Right ventricle myocardium superior (tissue), 1 donor: ENCODE measurements at places on chromosomes 6 and 20.

- DNase-seq, result no peak
Measured at GRCh38 chr20:20353576-20353975, 14.3 kb upstream of the INSM1 start.

DNA sequence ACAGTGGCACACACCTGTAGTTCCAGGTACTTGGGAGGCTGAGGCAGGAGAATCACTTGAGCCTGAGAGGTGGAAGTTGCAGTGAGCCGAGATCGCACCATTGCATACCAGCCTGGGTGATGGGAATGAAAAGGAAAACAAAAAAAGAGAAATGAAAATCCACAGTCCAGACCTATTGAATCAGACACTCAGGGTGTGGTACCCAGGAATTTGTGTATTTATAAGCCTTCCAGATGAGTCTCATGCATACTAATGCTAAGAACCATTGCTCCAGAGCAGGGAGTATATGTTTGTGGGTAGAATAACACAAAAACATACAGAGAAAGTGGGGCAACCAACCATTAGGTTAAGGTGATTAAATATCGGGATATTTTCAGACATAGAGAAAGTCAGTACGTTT, 36.1 kb upstream of the PLCB4 start:
- DNase-seq, result no peak

DNA sequence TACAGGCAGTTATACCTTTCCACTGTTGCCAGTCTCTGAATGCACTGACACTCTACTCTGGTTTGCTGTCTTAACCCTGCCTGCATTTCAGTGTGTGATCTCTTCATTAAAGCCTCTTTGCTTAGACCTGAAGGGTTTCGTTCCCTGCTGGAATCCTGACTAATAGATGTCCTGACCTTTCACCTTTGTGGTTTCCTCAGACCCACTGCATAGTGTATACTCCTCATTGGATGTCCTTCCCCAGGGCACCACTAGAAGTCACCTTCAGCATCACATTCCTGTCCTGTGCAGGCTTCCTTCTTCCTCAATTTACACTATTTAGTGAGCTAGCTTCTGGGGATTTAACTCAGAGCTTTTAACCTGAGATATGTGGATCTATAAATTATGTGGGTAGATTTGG, 120.6 kb downstream of the RCAN2 start:
- DNase-seq, result no peak

DNA sequence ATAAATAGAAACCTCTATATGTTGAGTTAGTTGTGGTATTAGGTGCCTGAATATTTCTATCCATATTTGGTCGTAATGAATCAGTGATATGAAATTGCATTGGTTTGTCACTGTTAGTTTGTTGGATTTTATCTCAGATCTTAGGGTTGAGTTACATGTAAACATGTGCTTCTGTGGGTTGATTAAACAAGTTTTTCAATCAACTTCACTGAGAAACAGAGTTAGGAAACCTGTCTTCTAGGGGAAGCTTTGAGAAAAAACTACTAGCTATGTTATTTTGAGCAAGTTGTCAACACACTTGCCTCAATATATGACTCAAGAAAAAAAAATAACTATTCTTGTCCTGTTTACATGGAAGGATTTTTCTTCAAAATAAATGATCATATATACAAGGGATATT, 14.8 kb upstream of the ADGB start:
- DNase-seq, result no peak

- no peak for DNase-seq
Measured at GRCh38 chr20:39298571-39299506, 336.7 kb downstream of the DHX35 start.

- no peak for DNase-seq
Measured at GRCh38 chr20:60000271-60001042, 42.2 kb downstream of the CDH26 start.

- DNase-seq, result no peak
Measured at GRCh38 chr6:161162722-161163121, 111.1 kb downstream of the AGPAT4 start.

GRCh38 chr6:71393471-71393870, 104.9 kb downstream of the OGFRL1 start:
- DNase-seq, result no peak

DNA sequence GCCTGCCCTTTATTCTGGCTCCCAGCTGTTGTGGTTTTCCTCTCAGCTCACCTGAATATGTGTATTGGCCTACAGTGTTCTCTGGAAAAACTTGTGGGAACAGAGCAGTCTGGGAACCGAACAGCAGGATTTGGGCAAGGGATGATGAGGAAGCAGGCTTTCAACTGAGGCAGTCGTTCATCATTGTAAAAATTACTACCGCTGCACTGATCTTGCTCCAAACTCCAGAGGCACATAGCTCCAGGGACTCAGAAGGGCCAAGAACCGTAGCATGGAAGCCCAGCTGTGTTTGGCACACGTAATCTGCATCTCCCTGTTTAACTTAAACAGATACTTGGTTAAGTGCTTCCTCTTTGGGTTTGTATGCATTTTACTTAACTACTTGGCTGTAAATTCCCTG, 48.3 kb upstream of the EEF1A1 start:
- no peak for DNase-seq

DNA sequence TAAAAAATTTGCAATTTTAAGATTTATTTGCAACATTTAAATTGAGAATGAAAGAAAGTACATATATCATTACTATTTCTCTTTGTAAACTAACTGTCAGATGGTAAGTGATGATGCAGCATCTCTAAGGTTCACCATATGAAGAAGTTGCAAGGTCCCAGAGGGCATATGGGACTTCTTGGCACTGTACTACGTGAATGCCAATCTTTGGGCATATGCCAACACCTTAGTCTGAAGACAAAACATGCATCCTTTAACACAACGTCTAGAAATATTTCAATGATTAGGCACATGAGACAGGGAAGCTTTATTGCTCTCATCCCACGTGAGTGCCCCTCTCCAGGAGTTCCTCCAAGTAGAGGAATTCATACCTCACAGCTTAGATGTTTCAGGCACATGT, 66.8 kb downstream of the CDK19 start:
- DNase-seq, result no peak

DNA sequence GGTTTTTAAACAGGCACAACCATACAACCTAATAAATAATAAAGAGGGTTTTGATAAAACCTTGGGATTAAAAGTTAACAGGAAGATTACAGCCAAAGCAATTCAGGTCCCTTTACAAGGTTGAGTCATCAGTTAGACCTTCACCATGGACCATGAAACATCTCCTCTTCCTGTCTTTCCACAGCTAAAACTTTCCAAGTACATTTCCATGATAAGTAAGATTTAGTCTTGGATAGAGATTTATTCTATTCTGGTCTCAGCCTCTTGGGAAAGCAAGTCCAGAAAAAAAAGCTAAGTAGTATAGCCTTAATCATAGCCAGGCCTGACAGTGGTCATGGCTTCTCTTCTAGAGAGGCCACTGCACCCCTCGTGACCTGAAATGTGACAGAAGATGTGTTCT, 2.9 kb upstream of the PRSS35 start:
- DNase-seq, result no peak

DNA sequence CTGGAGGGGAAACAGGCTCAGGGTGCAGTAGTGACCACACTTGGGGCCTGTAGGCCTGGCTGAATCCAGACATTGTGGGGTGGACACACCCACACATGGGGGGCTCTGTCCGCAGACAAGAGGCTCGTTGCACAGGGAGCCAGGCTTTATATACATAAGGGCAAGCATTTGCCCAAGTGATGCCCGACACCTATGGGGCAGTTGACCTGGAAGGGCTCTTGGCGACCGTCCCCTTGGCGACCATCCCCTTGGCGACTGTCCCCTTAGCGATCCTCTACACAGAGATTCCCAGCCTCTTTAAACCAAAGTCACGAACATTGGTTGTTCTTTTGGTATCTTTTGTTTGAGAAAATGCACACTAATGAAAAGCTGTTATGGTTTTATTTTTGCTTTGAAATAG, 2.7 kb downstream of the TOX2 start:
- DNase-seq, result no peak

- no peak for DNase-seq
Measured at GRCh38 chr6:137724018-137724403, 143.0 kb upstream of the TNFAIP3 start.

GRCh38 chr20:44651684-44652423, at the start of gene ADA:
ADA (minus strand) TSS chr20:44651699; CDS start chr20:44651607, 92 bp downstream.
- DNase-seq, result peak; percentile 84

DNA sequence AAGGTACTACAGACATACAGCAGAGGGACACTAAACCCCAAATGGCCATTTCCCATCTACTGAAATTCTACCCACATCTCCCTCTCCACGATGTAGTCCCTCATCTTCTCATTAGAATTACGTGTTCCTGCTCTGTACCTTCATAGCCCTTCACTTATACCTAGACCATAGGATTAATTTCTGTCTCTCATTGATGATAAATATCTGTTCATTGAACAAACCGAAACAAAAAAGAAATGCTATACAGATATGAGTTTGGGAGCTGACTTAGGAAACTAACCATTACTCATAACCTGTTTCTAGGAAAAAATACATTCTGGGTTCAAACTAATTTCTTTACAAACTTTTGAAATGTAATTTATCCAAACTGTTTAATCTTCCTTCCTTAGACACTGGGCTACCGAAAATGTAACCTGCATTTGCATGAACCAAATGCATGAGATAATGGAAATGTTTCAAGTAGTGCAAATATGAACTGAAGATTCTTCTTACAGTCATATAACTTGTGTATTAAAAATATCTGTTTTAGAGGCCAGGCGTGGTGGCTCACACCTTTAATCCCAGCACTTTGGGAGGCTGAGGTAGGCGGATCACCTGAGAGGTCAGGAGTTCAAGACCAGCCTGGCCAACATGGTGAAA, 85.3 kb downstream of the GJA10 start:
- DNase-seq, result no peak

GRCh38 chr6:80976336-80976735, 776.1 kb downstream of the TENT5A start:
- no peak for DNase-seq

DNA sequence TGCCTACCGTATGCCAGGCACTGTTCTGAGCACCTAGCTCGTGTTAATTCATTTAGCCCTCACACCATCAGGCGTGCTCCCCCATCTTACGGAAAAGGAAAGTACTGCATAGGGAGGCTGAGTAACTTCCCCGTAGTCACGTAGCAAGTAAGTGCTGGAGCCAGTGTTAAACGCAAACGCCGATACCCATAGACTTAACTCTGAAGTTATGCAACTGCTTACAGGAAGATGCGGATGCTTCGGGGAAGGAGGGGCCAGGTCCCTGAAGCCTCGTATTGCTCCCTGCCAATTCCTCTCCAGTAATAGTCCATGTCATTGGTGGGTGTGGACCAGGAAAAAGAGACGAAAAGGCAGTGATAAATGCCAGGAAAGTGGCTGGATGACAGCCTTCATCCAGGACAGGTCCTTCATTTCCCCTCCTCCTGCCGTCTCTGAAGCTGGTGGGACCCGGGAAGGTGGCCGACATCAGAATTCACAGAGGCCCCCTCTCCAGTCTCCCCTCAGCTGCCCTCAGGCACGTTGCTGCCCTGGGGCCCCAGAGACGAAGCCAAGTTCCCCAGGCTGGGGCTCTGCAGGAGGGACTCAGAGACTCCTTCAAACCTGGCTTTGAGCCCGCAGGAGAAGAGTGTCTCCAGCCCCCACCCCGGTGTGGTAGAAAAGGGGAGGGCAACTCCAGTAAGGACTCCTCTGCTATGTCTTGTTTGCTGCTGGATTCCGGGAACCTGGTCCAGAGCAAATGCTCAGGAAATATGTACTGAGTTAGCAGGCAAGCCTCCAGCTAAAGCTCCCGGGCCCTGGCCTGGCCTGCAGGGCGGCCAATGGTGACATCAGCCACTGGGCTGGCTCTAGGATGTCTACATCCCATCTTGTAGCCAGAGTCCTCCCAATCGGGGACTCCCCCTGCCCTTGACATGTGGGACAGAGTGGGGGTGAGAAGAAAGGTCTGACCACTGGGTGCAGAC, 37.8 kb downstream of the RAB44 start:
- peak; percentile 92 for DNase-seq

- DNase-seq, result no peak
Measured at GRCh38 chr6:87702589-87702945, 534 bp upstream of the AKIRIN2 start.

DNA sequence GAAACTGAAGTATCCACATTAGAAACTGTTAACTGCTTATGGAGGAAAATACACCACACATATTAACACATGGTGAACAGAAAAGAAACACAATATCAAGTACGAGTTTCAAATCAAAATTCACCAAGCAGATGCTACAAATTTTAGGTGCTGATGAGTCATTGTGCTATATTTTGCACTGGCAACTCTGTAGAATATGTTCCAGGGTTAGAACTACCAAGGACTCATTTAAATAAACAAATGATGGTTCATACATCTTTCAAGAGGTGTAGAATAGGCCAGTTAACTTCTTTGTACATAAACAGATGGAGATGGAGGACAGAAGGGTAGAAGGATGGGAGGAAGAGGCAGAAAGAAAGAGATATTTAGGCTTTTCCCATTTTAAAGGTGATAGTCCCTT, 184.9 kb downstream of the ARHGAP18 start:
- DNase-seq, result no peak

GRCh38 chr20:2203436-2203835, 92.4 kb upstream of the TGM3 start:
- DNase-seq, result no peak

DNA sequence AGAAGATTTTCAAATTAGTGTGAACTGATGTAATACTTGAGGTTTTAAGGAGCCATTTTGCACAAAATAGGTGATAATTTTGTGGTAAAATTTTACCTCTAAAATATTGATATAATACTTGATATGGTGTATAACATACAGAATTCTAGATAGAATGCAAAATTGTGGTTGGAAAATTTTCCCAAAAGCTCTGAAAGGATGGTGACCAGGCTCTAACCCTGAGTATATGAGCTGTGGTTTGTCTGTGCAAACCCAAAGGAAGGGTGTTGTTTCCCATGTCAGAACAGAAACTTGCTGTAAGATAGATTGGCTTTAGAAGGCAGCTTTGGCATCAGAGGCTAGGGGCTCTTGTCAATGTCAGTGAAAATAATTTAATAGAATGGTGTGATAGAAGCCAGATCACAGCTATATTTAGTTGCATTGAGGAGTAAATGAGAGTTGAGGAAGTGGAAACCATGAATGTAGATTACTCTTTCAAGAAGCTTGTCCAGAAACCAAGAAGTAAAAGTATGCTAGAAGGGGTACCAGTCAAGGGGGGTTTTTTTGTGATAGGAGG, 257.7 kb downstream of the FARS2 start:
- no peak for DNase-seq

- DNase-seq, result no peak
Measured at GRCh38 chr6:67679566-67680296, 955.4 kb upstream of the ADGRB3 start.

DNA sequence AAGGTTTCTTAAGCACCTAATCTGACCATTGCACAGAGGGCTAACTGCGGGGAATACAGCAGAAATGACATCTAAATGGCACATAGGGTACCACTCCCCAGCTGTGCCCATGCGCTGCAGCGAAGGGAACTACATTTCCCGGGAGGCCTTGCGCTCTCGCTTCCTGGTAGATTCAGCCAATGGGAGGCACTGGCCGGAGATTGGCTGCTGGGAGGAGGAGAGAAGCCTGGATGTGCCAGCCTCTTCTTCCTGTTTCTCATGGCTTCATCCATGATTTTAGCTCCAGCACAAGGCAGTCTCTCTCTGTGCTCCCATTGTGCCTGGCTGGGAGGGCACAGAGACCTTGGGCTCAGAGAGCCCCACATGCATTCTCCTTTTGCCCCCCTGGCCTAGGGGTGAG, 101.7 kb upstream of the FOXA2 start:
- DNase-seq, result peak; percentile 68
